IPS DF 19.7 (cell line): ENCODE measurements at places on chromosomes 6 and 20.

DNA sequence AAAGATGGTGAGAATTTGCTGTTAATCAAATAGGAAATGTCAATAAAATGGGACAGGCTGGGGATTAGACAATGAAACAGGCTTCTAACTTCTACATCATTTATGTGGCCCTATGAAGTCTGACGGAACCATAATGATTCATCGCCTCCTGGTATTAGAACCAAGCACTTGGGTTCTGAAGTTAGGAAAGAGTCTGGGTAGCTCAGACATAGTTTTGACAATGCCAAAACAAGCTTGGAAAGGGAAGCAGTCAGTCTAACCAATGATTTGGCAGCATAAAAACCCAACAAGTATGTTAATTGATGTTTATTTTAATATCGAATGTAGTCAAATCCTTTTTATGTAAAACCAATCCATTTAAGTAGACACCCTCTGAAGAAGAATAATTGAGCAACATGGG lies 160.8 kb upstream of the RSPO3 start:
- no peak for DNase-seq

DNA sequence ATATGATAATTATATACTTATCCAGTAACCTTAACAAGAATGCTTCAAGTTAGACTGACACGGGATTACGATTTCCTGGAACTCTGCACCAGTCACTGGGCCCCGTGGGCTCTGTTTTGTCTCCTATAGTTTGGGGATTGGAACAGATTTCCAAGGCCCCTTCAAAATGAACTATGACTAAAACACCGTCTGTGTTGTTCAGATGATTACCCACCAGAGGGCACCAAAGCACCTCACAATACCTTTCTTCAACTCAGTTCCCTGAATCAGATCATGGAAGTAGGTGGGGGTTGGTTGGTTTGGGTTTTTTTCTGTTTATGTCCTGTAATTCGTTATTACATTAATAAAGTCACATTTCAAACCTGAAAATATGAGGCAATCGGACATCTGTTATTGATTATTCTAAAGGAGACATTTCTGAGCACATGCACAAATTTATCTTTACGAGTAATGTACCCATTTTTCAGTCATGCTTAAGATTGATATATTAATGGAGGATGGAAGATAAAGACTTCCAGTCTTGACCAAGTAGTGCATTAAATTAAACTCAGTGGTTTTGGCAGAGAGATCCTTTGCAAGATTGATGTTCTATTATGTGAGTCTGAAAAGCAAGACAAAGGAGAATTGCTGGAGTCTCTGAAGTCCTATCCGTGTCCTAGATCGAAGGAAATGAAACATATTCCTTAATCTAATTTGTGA lies 112.0 kb upstream of the COL21A1 start:
- peak; percentile 17 for DNase-seq

GRCh38 chr20:10448270-10449156 lies 13.4 kb downstream of the SLX4IP start:
- DNase-seq = no peak

DNA sequence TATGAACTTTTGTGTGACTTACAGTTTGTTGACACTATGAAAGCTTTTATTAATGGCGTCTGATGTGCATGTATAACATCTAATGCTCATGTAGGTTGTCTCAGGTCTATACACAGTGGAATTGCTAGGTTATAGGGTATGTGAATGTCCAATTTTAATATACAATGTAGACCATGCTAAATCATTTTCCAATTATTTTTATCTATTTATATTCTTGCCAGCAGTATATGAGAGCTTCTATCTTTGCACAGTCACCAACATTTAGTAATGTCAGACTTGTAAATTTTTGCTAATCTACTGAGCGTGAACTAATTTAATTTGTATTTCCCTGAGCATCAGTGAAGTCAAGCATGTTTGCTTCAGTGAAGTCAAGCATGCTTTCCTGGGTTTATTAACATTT lies 64.4 kb downstream of the TPD52L1 start:
- no peak for DNase-seq

GRCh38 chr6:136654086-136654485 lies 103.9 kb upstream of the MAP7 start:
- DNase-seq = no peak

DNA sequence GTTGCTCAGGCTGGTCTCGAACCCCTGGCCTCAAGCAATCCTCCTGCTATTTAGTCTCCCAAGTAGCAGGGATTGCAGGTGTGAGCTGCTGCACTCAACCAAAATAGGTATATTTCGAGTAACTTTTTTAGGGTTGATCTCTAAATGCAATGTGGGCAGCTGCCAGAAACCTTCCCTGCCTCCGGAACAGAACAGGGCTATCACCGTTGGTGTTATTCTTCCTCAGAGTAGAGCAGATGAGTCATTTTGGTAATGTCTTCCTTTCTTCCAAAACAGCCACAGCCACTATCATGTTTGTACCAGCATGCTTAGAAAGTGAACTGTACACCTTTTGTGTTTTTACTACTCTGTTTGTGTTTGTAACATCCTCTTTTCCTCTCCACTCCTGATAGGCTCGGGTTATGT lies 44.1 kb downstream of the SNX9 start:
- no peak for DNase-seq

- no peak for DNase-seq
Measured at GRCh38 chr6:156977527-156978291, 200.5 kb downstream of the ARID1B start.

DNA sequence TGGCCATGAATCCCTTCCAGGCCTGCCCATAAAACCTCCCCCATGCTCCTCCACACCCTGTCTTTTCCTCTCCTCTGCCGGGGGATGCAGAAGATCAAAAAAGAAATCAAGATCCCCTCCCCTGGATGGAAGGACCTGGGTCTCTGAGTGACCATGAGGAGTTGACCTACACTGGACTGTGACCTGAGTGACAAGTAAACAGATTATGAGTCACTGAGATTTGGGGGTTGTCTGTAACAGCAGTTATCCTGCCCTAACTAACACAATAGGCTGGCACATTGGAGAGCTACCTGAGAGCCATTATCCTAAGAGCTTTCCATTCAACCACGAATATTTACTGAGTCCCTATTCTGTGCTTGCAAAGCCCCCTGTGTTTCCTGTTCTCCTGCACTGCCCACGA lies 28.4 kb upstream of the SIRPA start:
- no peak for DNase-seq

- no peak for DNase-seq
Measured at GRCh38 chr20:44215125-44215524, 4.6 kb upstream of the OSER1 start.

- no peak for DNase-seq
Measured at GRCh38 chr20:33693741-33694638, 7.8 kb upstream of the E2F1 start.

DNA sequence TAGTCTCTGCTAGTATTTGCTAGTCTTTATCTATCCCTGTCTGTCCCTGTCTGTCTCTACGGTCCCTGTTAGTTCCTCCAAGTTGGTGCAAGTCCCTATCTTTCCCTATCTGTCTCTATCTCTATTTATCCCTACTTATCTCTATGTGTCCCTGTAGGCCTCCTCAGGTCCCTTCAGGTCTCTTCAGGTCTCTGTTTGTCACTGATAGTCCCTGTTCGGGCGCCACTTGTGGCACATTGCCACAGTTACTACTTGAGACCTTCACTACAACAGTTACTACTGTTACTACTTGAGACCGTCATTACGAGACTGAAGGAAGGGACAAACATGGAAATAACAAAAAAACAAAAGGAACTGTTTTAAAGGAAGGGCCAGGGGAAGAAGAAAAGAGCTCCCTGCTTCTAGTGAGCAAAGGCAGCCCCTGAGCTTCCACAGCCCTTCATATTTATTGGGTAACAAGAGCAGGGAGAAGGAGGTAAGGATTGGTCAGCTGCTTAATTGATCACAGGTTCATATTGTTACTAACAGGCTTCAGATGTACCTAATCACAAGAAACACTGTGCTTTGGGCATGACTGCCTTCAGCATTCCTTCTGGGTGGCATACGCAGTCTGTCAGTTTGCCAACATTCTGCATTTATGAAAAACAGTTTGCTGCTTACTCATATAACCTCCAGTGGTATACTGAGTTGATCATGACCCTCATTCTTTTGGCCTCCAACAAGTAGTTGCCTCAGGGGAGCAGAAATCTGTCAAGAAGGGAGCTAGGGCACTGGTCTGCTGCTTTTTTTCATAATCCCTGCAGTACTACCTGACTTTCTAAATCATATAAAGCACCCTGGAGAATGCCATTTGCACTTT lies 8.4 kb downstream of the EPB41L2 start:
- no peak for DNase-seq

DNA sequence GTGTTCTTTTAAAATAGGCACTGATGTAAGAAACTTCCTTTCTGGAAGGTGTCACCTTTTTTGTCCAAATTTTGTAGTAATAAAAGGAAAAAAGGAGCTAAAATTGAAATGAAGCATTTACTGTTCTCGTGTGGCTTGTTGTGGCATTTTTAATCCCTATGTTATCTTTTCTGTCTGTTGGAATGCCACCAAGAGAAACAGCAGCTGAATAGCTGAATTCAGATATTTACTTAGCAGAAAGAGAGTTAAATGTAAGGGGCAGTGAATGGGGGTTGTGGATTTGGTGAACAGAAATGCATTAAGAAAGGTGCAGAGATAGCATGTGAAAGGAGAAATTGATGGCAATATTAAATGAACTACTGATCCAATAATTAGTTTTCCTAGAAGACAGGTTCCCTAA lies 573.6 kb upstream of the EPHA7 start:
- no peak for DNase-seq

DNA sequence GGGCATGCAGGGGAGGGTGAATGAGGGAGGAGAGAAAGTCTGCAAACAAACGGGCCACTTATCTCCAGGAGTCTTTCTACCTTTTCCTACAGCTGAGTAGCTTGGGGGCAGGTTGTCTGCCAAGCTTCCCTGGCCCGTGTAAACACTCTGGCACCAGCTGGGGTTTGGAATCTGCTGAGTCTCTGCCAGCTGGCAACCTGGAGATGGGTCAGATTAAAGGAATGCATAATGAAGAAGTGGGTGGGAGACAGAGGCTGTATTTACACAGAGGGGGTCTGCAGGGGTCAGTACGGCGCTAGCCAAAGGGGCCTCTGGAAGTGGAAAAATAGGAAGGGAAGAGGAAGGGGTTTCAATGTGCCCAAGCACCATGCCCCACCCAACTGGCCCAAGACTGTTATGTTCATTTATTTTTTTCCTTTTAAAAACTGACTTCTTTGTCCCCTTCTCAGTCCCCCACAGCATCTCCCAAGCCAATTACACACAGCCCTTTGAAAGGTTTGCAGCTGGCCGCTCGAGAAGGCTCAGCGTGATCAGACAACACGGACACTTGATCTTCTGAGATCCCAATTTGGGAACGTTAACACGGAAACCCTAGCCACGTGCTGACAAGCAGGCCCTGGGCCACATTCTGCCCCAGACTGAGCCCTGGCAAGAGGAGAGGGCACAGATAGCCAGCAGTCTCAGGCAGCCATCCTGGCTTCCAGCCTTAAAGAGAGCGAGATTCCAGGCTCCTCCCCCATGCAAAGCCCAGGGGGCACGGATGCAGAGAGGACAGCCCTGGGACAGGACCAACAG lies 25.2 kb downstream of the TRAM2 start:
- no peak for DNase-seq

GRCh38 chr20:36125097-36125496 lies 29.4 kb upstream of the EPB41L1 start:
- no peak for DNase-seq

GRCh38 chr6:113595911-113596376 lies 261.2 kb upstream of the MARCKS start:
- DNase-seq = no peak

GRCh38 chr20:18299364-18299763 lies 11.0 kb downstream of the ZNF133 start:
- DNase-seq = no peak

DNA sequence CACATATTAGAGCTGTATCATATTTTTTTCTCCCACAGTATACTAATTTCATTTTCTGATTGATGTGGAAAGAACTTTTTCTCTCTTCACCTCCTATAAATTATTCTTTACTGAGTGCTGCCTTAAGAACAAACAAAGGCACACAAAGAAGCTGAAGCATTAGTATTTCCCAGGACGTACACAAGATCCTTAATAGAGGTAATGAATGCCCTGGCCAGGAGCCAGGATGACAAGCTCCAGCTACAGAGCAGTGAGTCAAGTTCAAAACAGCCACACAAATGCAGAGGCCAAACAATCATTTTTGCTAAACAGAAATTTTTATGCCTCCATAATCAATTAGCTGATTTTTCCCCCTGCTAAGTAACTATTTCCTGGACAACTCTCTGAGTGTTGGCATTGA lies 639.6 kb downstream of the EPHA7 start:
- DNase-seq = no peak

GRCh38 chr6:13535306-13535705 lies 39.1 kb upstream of the SIRT5 start:
- no peak for DNase-seq

DNA sequence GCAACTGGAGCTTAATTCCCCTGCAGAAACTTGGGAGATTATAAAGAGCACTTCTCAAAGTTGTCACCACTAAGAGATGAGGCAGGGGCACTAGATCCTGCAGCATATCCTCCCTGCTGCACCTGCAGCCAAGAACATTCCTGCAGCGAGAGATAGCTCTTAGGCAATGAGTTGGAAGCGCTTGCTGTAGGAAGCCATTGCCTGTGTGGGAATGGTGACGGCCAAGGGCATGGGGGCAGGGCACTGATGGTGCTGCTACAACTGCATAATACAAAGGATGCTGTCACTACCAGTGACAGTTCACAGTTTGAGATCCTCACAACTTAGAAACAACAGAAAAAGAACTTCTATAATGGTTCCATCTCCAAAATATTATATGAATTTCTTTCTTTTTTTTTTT lies 89.9 kb downstream of the CDS2 start:
- no peak for DNase-seq

DNA sequence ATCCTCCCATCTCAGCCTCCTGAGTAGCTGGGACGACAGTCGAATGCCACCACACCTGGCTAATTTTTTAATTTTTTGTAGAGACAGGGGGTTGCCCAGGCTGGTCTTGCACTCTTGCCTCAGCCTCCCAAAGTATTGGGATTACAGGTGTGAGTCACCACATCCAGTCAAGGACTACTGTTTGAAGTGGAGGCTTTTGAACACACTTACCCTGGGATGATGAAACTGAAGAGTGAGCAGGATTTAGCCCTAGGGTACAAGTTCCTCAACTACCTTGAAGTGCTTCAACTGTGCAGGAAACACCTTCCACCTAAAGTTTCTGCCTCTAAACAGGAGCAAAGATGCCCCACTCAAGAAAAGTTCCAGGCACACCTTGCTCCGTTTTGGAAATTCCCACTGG lies 15.7 kb upstream of the PARD6B start:
- DNase-seq = no peak

- DNase-seq = no peak
Measured at GRCh38 chr6:35188886-35189285, 24.9 kb upstream of the SCUBE3 start.

DNA sequence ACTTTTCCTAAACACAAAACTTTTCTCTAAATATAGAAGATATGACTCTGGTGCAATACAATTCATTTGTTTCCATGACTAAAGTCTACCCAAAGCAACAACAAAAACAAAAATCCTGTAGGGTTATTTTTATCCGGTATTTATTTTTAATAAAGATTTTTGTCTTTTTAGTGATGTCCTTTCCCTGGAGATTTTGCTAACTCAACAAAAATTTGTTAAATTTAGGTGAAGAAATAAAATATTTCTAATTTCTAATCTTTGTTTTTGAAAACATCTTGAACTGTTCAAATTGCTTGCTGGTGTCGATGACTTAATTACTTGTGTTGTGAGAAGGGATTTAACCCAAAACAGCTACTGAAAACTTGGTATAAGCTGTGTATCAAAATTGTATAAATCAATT lies 741.8 kb downstream of the HDGFL1 start:
- DNase-seq = no peak

- no peak for DNase-seq
Measured at GRCh38 chr6:7439228-7439627, 49.6 kb downstream of the RIOK1 start.

- peak; percentile 25 for DNase-seq
Measured at GRCh38 chr6:134317471-134318131, at the start of gene SGK1. Gene SGK1 (minus strand): TSS chr6:134318112. CDS start chr6:134317460, 652 bp downstream.
